NCI-H748 treated with DMSO at 0.1 percent for 48 hours (cell line): ENCODE measurements at places on chromosomes 3 and 15.

- DNase-seq: no peak
Observed at GRCh38 chr15:68725736-68726135, 95.0 kb downstream of the ANP32A start.

- DNase-seq: no peak
Observed at GRCh38 chr3:16051691-16052090, 122.8 kb upstream of the GALNT15 start.

DNA sequence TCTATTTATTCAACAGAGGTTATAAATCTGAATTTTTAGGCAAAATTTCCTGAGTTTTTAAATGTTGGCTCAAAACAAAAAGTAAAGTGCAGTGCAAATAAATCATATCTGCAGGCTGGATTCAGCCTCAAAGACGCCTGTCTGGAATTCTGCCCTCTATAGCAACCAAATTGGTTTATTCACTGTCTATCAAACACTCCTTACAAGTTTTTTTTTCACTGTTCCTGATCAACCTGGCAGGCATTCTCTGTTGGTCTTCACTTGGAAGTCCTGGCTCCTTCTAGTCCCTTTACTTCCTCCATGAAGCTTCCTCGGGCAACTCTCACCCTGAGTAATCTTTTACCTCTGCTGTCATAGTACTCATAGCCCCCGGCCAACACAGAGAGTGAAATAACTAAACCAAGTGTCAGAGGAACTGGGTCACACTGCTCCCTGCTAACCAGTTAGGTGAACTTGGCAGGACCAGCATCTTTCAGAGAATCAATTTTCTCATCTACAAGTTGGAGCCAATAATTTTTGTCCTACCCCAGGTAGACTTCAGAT lies 36.8 kb upstream of the TIPARP start:
- DNase-seq: no peak

DNA sequence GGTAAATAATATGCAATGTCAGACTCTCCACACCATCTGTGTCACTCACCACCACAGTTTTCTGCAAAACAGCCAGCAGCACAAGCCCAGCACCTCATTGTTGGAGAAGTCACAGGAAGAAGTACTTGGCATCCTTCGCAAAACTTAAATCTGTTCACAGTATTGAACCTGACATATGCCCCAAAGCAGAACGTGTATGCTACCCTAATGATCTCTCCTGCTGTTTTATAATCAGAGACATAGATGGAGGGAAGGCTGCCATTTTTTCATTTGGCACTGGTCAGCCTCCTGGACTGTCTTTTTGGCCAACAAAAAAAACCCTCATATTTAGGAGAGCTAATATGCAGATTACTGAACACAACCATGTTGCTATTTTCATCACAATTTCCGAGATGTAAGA lies 1272.9 kb downstream of the ROBO1 start:
- DNase-seq: no peak

GRCh38 chr3:149042789-149043386 lies 43.4 kb downstream of the HLTF start:
- DNase-seq: no peak

- no peak for DNase-seq
Observed at GRCh38 chr15:68439506-68439905, 7.5 kb upstream of the ITGA11 start.
